ENCODE measurements at places on chromosomes 2 and 18.

- DNase-seq: peak; percentile 67
These were observed 41.6 kb downstream of the LRRC30 start for GRCh38 chr18:7272311-7273049.

- no peak for DNase-seq
These were observed 38.3 kb upstream of the ACAA2 start for GRCh38 chr18:49851624-49852023.

DNA sequence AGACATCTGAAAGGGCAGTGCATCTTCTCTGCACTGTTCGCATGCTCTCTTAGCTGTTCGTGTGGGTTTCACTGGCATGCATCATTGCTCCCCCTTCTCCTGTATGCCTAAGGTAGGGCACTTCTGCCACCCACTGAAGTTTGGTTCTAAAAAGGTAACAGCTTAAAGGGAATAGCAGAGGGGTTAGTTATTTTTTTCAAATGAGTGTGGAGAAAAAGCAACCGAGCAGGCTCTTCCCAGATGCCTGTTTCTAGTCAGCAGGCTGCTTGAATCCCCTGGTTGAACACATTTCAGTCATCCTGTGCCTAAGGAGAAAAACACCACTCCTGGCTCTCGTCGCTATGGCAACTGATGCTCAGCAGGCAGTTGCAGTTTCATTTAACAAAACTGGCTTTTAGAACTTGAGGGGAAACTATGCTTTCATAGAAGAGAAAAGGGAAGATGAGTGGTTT is 69.8 kb upstream of the GALNT3 start:
- no peak for DNase-seq

DNA sequence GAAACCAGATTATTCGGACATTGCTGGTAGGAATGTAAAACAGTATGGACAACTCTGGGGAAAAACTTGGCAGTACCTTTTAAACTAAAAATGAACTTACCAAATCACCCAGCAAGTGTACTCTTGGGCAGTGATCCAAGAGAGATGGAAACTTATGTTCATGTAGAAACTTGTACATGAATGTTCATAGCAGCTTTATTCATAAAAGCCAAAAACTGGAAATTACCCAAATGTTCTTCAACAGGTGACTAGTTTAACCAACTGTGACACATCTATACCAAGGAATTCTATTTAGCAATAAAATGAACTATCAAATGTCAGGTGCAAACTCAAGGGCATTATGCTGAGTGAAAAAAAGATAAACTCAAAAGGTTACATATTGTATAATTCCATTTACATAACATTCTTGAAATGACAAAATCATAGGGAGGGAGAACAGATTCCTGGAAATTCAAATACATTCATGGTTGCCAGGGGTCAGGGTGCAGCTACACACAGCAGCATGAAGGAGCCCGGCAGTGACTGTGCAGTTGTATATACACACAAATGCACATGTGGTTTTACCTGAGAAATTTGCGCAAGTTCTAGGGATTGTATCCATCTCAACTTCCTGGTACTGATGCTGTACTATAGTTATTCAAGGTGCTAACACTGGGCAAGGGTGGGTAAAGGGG is 3.5 kb upstream of the RNU4ATAC start:
- DNase-seq: no peak

DNA sequence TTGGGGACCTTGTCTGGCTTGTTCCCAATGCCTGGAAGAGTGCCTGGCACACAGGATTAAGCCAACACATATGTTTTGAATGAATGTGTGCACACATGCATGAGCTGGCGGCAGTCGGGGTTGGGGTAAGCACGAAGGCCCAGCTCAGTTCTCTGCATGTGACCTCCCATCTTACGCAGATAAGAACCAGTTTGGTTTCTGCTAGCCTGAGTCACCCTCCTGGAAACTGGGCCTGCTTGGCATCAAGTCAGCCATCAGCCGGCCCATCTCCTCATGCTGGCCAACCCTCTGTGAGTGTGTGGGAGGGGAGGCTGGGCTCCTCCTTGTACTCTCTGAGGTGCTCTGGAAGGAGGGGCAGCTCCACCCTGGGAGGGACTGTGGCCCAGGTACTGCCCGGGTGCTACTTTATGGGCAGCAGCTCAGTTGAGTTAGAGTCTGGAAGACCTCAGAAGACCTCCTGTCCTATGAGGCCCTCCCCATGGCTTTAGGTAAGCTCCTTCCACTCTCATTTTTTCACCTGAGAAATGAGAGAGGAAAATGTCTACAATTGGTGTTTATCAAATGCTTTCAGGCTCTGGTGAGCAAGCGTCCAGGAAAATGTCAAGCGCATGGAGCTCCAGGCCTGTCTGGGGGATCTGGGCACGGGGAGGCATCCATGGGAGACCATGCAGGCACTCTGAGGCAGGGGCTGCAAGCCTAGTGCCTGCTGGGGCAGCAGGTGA is 9.7 kb upstream of the IL1RN start:
- DNase-seq: peak; percentile 78

- DNase-seq: no peak
These were observed 260.6 kb upstream of the NCKAP5 start for GRCh38 chr2:133828913-133829312.

GRCh38 chr2:241992753-241993152 is 123.2 kb downstream of the RTP5 start:
- DNase-seq: no peak

GRCh38 chr2:84386336-84387040 is 72.6 kb downstream of the SUCLG1 start:
- no peak for DNase-seq

GRCh38 chr2:121316986-121317385 is 32.0 kb upstream of the TFCP2L1 start:
- DNase-seq: no peak

DNA sequence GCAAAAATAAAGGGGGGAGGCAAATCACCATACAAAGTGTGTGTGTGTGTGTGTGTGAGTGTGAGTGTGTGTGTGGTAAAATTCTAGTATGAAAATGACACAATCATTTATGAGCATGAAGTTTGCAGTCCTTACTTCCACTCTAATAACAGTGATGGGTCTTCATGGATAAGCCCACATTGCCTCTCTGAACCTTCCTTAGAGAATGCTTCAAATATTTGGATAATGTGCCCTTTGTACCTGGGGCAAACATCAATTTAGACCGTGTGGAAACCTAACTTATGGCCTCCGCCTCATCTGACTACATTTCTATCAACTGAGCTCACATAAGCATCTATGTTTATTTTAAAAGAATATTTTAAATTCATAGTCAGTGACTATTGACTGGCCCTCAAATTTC is 3.7 kb downstream of the SCN9A start:
- DNase-seq: no peak

DNA sequence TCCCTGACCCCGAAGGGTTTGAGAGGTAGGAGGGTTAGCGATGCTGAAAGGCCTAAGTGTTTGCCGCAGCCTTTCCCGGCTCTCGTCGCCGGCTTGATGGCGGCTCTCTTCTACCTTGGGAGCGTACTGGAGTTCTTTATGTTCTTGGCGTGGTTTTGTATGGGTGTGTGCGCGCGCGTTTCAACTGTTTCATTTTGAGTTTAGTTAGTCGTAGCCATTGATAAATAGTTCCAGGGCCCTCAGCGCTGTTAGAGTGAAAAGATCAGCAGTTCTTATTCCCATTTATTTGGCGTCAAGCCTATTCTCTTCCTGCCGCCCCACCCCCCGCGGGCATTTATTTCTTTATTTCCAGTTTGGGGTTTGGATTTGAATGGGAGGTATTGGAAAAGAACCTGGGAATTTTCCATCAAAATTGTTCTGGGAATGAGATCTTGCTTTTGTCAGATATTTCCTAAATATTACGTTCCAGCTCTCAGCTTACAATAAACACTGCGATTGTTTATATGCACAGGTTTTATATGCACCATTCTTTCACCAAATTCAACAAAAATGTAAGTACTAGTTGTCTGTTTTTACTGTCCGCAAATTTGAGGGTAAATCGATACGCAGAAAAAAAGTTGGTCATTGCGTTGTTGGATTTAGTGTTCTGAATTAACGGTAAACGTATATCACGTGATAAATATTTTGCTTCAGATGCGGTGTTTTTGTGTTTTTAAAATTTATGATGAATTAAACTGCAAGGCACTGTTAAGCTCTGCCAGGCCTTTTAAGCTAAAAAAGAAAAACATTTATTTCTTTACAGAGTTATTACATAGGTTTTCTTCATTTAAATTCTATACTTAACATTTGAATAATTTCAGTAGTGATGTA is 954 bp downstream of the CCNT2 start:
- peak; percentile 13 for DNase-seq

DNA sequence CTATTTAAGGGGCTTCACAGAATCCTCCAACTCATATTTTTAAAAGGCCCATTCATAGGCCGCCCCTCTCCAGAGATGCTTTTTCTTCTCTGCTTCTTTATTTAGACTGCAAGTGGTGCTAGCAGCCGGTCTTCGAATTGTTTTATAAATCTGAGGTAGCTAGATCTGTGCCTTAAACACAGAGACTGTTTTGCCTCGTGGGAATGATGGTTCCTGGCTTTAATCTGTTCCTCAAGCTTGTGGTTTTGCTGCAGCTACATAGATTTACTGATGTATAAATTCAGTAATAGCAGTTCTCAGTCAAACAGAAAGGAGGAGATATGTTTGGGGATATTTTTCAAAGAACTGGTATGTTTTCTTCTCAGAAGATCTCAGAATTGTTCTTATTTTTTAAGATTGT is 45.3 kb downstream of the TNFRSF11A start:
- DNase-seq: no peak

GRCh38 chr2:139514951-139515350 is 734.8 kb upstream of the NXPH2 start:
- no peak for DNase-seq

DNA sequence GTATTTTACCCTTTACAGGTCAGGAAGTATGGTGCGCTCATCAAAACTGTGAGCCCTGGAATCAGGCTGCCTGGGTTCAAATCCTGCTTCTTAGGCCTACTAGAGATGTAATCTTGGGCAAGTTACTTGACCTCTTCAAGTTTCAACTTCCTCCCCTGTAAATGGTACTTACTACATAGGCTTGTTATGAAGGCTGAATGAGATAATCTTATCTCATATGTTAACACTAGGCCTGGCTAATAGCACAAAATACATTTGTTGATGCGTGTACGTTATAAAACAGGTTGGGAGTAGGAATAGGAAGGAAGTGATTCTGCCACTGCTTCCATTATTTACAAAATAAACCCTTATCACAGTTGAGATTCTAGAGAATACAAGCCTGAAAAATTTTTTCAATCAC is 1.7 kb upstream of the RFTN2 start:
- DNase-seq: no peak

- no peak for DNase-seq
These were observed 4.4 kb upstream of the SAG start for GRCh38 chr2:233303252-233303651.

GRCh38 chr18:74331404-74331803 is 15.8 kb downstream of the C18orf63 start:
- DNase-seq: peak; percentile 51

DNA sequence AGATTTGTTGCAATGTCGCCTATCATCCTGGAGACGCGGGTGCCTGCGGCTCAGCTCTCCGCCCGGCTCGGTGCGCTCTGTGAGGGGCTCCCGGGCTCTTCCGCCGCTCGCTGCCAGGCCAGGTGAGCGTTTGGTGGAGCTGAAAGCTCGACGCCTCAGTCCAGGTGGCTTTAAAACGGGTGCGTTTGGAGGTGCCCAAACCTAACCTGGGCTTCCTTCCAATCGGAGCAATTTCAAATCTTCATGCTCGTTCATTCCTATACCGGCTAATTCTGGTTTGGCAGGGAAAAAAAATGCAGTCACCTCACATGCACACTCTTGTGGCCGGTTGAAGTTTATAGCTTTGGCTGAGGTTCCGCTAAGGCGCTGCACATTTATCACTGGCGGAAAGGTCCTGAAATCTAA is at the start of gene SLC16A14:
Gene SLC16A14 (minus strand): TSS at position 274 of the 405 bp plus-strand sequence. CDS start 9,572 bp downstream, outside the sequence.
- peak; percentile 53 for DNase-seq

GRCh38 chr18:47758000-47758399 is 172.5 kb downstream of the SMAD2 start:
- DNase-seq: no peak

- DNase-seq: no peak
These were observed 312.8 kb upstream of the FANCL start for GRCh38 chr2:58553937-58554336.

DNA sequence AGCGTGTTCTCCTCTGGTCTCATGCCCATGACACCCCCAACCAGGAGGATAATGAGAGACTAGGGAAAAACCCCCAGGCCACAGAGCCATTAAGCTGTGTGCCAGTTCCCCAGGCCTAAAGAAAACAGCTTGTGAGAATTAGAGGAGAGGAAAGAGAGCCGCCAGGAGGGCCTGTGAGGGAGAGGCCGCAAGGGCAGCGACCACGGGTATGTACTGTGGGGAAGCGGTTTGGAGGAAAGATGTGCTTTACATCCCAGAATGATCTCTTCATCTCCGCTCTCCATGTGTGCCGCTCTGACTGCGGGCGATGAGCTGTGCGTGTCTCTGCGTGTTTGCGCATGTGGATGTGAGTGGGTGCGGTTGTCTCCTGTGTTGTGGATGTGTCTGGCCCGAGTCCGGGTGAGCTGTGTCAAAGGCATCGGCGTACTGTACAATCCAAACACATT is 82.9 kb downstream of the DYSF start:
- no peak for DNase-seq

- DNase-seq: no peak
These were observed 28.0 kb downstream of the TANC1 start for GRCh38 chr2:158996378-158996993.
